ENCODE measurements at places on chromosomes 4 and X. TPM values are rescaled to one million over a fixed set of nuclear protein-coding genes. Genes with fewer than 3 reads are reported as not detected.

CNKSR2 gene
- 0.33 TPM for total RNA-seq

ZXDA gene
- total RNA-seq = 7.4 TPM

MAGEB10 gene
- not detected for total RNA-seq

GRCh38 chrX:24777660-24778059, 83.9 kb downstream of the POLA1 start:
- H3K4me3 ChIP-seq = no peak overlapping the region
- no peaks in the 10 kb centered on the region for H3K4me1 ChIP-seq
- DNase-seq = no peak
- H3K36me3 ChIP-seq = no peaks in the 10 kb centered on the region
- H3K27me3 ChIP-seq = no peaks in the 10 kb centered on the region

CSN1S1 gene
- not detected for total RNA-seq

SLIT2 gene
- 12.6 TPM for total RNA-seq

DNA sequence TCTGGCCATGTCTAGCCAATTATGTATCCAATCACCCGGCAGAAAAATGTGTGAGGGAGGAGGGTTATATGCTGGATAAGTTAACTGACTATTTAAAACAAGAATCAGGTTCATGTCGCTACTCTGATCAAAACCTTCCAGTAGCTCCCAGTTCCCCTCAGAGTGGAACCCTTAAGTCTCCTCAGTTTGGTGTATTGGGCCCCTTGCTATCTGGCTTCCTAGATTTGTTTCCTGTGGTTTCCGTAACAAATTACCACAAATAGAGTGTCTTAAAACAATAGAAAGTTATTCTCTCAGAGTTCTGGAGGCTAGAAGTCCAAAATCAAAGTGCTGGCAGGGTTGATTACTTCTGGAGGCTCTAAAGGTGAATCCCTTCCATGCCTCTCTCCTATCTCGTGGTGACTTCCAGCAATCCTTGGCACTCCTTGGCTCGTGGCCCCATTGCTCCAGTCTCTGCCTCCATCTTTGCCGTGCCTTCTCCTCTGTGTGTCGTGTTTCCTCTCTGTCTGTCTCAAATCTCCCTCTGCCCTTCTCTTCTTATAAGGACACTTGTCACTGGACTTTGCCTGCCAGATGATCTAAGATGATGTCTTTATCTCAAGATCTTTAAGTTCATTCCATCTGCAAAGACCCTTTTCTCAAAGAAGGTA, 10.5 kb upstream of the ENPP6 start:
- H3K27me3 ChIP-seq = no peaks in the 10 kb centered on the region
- no peak overlapping the region for H3K27ac ChIP-seq
- DNase-seq = no peak

DNA sequence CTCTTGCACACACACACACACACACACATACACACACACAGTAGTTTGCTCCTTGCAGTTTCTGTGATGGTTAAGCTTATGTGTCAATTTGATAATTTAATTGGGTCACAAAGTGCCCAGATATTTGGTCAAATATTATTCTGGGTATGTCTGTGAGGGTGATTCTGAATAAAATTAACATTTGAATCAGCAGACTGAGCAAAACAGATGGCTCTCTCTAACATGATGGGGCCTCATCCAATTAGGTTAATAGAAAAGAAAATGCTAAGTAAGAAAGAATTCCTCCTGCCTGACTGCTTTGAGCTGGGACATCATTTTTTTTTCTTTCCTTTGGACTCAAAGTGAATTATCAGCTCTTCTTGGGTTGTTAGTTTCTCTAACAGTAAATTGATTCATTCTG, 191.2 kb upstream of the INTU start:
- DNase-seq = no peak
- no peak overlapping the region for H3K27ac ChIP-seq
- no peaks in the 10 kb centered on the region for H3K4me1 ChIP-seq
- no peaks in the 10 kb centered on the region for H3K27me3 ChIP-seq

GRCh38 chrX:8726031-8726652, 5.8 kb downstream of the ANOS1 start:
- H3K4me1 ChIP-seq = no peaks in the 10 kb centered on the region
- DNase-seq = peak; percentile 70
- no peaks in the 10 kb centered on the region for H3K36me3 ChIP-seq
- H3K27ac ChIP-seq = no peak overlapping the region
- no peak overlapping the region for H3K4me3 ChIP-seq

DNA sequence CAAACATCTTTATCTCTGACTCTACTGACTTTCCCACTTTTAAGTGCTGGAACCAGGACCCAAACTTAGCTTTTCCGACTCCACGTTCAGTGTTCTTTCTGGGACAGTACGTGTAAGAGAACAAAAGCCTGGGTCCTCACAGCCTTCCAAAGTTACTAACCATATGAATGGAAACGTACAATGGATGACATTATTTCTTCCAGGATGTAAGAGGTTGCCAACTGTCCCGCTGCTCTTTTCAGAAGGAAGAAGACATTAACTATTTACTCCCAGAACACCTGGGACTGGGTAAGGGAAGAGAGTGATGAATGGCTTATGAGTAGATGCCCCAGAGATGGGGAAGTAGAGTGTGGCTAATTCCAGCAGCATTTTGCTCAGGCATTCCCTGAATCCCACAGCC, 114.7 kb downstream of the TRAPPC11 start:
- no peak overlapping the region for H3K27ac ChIP-seq
- DNase-seq = no peak
- no peaks in the 10 kb centered on the region for H3K36me3 ChIP-seq
- H3K27me3 ChIP-seq = no peaks in the 10 kb centered on the region
- no peak overlapping the region for H3K4me3 ChIP-seq

EREG gene
- total RNA-seq = 9.9 TPM

FGFBP2 gene
- not detected for total RNA-seq

- H3K4me3 ChIP-seq = no peak overlapping the region
- H3K4me1 ChIP-seq = no peaks in the 10 kb centered on the region
- no peaks in the 10 kb centered on the region for H3K36me3 ChIP-seq
- H3K27me3 ChIP-seq = peaks cover 4% of the 10 kb centered on the region
Observed at GRCh38 chr4:85050736-85051135, 84.2 kb upstream of the WDFY3 start.

- H3K27ac ChIP-seq = no peak overlapping the region
- H3K36me3 ChIP-seq = no peaks in the 10 kb centered on the region
- H3K27me3 ChIP-seq = no peaks in the 10 kb centered on the region
- peak; percentile 82 for DNase-seq
Observed at GRCh38 chrX:11143931-11144678, 33.0 kb downstream of the HCCS start.

GRCh38 chrX:110310896-110311295, 7.0 kb downstream of the AMMECR1 start:
- DNase-seq = peak; percentile 24
- no peaks in the 10 kb centered on the region for H3K27me3 ChIP-seq
- no peak overlapping the region for H3K4me3 ChIP-seq

- H3K4me3 ChIP-seq = no peak overlapping the region
- DNase-seq = peak; percentile 40
- no peaks in the 10 kb centered on the region for H3K27me3 ChIP-seq
Observed at GRCh38 chrX:122866532-122866931, 317.5 kb upstream of the GRIA3 start.
